Stimulated activated CD4-positive, alpha-beta T cell treated with anti-CD3 and anti-CD28 coated beads, TNF-alpha, amount 100 ng/mL, for 1 hour (primary cell): ENCODE measurements at places on chromosomes 1 and 21.
A peak's percentile ranks its signal among the peaks of the same experiment; 100 is the strongest.

DNA sequence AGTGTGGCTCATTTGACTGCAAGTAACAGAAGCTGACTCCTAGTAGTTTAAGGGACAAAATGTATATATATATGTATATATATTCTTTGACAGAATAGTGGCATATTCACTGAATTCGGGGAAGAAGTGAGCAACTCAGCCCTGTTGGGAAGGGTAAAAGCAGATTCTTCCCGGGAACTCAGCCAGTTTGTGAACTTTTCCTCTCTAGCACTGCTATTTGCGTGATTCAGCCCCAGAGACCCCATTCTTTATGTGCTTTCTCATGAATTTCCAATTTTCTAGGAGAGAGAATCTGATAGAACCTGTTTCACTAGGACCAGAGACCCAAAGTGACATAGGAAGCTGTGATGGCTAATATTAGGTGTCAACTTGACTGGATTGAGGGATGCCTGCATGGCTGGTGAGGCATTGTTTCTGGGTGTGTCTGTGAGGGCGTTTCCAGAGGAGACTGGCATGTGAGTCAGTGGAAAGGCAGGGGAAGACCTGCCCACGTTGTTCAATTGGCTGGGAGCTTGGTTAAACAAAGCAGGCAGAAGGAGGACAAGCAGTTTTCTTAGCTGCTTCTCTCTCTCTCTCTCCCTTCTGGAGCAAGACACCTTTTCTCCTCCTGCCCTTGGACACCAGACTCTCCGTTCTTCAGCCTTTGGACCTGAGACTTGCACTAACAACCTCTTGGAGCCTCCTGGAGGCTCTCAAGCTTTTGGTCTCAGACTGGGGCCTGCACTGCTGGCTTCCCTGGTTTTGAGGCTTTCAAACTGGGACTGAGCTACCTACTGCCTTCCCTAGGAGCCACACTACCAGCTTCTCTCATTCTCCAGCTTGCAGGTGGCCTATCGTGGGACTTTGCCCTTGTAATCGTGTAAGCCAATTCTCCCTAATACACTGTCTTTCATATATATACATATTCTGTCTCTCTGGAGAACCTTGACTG, 93.4 kb upstream of the KCNK1 start:
- DNase-seq: no peak

GRCh38 chr1:28737307-28738132, 780 bp downstream of the YTHDF2 start:
- DNase-seq: no peak

GRCh38 chr1:44334968-44335367, 20.1 kb downstream of the ERI3 start:
- no peak for DNase-seq

- no peak for DNase-seq
Measured at GRCh38 chr1:29269382-29269781, 33.1 kb downstream of the PTPRU start.

- peak; percentile 11 for DNase-seq
Measured at GRCh38 chr1:147598621-147599361, 57.5 kb downstream of the BCL9 start.

DNA sequence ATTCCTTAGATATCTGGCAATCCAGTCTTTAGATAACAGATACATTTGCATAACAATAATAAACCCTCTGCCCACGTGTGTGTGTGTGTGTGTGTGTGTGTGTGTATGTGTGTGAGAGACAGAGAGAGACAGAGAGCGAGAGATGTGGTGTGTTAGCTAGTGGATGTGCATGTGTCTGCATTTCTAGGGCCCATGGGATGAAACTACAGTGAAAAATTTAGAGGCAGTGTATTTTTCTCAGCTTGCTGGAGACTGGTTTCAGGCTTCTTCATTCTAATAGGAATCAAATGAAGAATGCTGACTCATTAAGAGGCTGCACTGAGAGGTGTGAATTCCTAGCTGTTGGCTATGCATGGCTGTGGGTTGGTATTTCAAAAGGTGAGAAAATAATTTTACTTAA, 303.2 kb downstream of the LMX1A start:
- no peak for DNase-seq

DNA sequence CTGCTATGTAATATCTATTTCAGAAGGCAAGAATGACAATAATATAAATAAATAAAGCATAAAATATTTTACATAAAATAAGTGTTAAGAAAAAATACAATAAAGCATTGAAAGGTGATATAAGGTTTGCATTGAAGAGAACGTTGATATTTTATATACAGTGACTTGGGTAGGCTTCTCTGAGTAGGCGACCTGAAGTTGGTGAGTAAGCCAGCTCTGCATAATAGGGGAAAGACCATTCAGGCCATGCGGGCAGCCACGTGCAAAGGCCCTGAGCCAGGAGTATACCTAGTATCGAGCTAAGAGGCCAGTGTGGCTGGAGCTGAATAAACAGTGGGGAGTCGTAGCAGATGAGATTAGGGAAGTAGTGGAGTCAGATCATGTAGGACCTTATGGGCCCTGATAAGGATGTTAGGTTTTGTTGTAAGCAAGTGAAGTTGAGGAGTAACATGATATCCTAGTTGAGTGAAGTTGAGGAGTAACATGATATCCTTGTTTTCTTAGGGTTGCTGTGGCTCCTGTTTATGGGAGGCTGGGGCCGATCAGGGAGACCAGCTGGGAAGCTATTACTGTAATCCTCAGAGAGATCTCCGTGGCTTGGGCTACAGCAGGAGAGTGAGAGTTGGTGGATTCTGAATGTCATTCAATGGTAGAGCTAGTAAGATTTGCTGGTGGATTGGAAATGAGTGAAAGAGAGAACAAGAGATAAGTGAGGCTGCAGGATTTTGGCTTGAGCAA, 22.0 kb downstream of the KCNK1 start:
- no peak for DNase-seq

DNA sequence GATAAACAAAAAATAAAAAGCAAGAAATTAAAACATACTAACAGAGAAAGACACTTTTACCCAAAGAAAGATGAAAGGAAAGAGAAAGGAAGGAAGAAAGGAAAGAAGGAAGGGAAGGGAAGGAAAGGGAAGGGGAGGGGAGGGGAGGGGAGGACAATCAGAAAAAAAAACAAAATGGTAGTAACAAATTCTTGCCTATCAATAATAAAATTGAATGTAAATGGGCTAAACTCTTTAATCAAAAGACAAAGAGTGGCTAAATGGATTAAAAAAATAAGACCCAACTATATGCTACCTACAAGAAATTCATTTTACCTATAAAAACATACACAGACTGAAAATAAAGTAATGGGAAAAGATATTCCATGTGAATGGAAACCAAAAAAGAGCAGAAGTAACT, 372.9 kb upstream of the NFIA start:
- no peak for DNase-seq

- DNase-seq: no peak
Measured at GRCh38 chr1:71233645-71234044, 152.8 kb upstream of the ZRANB2 start.

DNA sequence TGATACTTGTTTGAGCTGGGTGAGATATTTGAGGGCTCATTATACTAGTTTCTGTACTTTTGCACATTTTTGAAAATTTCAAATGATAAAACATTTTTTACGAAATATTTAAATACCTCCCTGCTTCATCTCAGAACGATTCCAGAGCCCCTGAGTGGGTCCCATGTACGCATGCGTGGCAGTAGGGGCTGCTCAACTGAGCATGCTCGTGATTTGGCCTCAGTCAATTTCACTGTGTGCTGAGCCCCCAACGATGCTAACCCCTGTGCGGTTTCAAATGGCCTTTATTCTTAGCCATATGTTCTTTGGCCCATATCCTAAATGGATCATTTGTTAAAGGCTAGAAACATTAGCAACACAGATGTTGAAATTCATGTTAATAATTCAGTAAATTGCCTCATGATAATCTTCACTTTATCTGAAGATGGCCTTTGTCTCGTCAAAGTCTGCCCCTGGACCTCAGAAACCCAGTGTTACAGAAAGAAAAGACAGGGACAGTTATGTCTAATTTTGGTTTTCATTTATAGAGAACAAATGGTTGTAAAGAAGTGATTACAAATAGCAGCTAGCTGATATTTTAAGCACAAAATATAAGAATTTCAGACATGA, 108.2 kb downstream of the MRPS6 start:
- DNase-seq: no peak

- DNase-seq: no peak
Measured at GRCh38 chr1:150429805-150430204, 57.4 kb upstream of the TARS2 start.

DNA sequence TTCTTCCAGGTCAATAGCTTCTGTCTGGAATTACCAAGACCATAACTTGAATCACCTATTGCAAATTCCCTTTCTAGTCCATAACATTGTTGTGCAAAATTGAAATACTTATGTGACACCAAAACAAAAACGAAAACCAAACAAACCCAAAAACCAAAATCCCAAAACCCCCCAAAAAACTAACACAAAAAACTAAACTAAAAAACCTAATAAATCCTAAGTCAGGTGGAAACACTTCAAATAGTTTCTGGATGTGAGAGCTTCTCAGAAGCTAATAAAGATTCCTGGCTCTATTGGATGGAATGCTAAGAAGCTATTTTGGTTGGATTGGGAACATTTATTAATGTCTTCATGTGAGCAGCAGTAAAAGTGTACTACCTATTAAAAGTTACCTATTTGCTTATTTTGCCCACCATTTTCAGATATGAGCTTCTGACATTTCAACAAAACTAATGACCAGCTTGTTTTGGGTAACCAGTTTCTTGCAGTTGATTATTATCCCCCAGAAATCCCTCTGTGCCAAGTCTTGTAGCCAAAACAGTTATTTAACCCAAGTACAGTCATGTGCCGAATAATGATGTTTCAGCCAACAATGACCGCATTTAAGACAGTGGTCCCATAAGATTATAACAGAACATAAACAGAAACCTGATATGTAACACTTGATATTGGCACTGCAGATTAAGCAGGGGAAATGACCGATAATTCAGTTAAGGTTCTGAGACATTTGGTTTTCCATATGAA, 76.4 kb downstream of the LTN1 start:
- DNase-seq: no peak

GRCh38 chr1:118217141-118217838, 32.3 kb upstream of the SPAG17 start:
- DNase-seq: no peak

DNA sequence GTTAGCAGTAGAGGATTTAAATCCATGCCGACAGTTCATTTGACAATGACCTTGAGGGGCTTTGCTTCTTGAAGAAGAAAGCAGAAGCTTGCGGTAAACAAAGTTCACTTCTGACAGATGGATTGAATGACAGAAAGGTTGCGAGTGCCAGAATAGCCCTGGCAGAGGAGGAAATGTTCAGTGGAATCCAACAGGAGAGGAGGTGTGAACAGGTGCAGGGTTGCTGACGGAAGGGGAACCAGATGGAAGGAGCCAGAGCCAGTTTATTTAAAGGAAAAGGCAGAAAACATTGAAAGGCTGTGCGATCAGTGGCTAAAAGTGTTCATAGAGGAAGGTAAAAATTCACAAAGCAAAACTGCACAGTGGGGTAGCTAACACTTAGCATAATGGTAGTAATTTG, 141.0 kb downstream of the SDCCAG8 start:
- no peak for DNase-seq

DNA sequence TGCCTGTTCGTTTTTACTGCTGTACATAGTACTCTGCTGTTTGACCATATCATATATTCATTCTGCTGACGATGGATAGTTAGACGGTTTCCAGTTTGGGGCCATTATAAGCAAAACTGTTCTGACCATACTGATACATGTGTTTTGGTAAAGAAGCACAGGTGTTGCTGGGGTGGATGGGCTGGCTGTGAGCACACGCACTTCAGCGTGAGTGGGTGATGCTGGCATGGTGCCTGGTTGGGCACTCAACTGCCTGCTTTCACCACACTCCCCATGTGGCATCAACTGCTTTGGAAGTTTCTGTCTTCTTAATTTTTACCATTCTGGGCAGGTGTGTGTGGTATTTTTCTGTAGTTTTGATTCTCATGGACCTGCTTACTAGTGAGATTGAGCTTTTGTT, 37.3 kb downstream of the ADARB1 start:
- no peak for DNase-seq

DNA sequence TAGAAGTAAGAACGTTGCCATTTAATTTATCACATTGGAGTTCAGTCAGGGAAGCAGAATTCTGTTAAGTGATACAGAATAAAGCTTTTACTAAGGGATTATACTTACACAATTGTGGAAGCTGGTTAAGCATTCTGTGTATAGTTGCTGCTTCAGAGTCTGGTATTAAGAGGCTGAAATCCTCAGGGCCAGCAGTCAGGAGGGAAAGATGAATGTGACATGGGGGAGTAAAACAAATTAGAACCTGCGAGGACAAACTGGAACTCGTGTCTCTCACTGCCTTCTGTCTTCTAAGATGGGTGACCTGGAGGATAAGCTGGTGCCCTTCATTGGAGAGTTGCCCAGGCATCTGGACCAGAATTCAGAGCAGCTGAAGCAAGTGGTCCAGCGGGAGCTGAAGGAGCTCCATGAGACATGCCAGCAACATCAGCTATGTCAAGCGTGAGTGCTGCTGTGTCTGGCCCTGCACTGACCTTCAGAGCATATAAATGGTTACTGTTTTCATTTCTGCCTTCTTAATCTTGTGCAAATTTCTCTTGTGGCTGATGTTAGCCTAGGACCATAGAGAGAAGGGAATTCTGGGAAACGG, 23.0 kb downstream of the MARK1 start:
- no peak for DNase-seq
